ENCODE measurements at places on chromosomes 2 and 18.

- DNase-seq: no peak
Measured at GRCh38 chr2:238027058-238027457, 33.7 kb upstream of the SCLY start.

GRCh38 chr2:240510513-240511210, 47.1 kb downstream of the ANKMY1 start:
- no peak for DNase-seq

GRCh38 chr18:37393221-37393827, 172.3 kb downstream of the CELF4 start:
- no peak for DNase-seq

- DNase-seq: no peak
Measured at GRCh38 chr2:239689410-239689809, 288.6 kb upstream of the HDAC4 start.

DNA sequence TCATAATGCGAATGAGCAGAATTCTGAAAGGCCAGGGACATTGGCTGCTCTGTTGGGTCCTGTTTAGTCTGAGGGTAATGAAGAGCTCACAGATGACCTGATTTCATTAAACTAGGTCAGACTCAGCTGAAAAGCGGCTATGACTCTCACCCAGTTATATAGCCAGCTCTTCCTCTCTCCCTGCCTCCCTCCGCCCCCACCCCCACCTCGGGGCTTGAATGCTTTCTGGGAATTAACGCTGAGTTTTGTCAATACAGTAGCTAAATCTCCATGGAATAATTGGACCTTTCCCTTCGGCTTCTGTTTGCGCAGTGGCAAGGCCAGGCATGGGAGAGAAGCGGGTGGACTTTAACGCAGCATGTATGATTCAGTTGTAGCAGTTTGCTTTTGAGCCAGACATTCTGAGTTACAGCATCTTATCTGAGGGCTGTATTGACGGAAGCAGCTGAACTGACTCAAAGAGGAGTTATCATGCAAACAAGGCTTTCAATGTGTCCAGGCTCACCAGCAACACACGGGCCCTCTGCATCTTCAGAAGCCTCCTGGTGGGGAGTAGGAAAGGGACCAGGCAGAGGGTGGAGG, 110.6 kb downstream of the MYCN start:
- no peak for DNase-seq

- DNase-seq: no peak
Measured at GRCh38 chr2:98692090-98693054, 38.6 kb downstream of the MGAT4A start.

DNA sequence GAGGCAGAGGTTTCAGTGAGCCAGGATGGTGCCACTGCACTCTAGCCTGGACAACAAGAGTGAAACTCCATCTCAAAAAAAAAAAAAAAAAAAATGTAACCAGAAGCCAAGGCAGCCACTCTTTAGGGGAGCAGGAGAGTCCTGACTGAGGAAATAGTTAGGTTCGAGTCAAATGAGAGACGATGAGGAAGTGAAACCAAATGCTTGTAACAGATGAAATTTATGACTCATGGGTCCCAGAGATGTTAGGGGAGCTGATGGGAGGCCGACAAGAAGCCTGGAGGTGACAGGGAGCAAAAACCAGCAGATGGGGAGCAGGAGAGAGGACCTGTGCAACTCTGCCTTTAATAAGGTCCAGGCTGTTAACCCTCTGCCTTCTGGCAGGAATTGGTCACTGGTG, 756.1 kb upstream of the DDX18 start:
- DNase-seq: no peak

DNA sequence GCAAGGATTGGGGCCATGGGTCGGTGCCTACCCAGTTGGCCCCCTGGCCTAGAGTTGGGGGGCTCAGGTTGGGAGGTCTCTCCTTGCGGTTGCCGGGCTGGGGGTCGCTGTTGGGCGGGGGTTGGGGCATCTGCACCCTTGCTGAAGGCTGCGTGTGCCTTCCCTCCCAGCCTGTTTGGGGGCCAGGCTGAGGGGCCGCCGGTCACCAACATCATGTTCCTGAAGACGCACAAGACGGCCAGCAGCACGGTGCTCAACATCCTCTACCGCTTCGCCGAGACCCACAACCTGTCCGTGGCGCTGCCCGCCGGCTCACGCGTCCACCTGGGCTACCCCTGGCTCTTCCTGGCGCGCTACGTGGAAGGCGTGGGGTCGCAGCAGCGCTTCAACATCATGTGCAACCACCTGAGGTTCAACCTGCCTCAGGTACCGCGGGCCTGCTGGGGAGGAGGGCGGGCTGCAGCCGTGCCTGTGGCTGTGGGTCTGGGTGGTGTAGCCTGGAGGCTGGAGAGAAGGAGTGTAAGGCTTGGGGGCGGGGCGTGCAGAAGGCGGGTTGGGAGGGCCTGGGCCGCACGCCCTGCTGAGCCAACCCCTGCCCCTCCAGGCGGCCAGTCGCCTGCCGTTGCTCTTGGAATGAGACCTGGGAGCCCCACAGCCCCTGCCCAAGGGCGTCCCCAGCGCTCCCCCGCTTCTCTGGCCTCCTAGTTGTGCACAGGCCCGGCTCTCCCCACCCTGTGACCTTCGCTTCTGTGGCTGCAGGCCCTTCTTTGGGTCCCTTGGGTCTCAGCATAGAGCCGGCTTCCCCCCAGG, 7.2 kb upstream of the NEU4 start:
- no peak for DNase-seq

GRCh38 chr2:49042488-49042887, 111.8 kb downstream of the FSHR start:
- no peak for DNase-seq

DNA sequence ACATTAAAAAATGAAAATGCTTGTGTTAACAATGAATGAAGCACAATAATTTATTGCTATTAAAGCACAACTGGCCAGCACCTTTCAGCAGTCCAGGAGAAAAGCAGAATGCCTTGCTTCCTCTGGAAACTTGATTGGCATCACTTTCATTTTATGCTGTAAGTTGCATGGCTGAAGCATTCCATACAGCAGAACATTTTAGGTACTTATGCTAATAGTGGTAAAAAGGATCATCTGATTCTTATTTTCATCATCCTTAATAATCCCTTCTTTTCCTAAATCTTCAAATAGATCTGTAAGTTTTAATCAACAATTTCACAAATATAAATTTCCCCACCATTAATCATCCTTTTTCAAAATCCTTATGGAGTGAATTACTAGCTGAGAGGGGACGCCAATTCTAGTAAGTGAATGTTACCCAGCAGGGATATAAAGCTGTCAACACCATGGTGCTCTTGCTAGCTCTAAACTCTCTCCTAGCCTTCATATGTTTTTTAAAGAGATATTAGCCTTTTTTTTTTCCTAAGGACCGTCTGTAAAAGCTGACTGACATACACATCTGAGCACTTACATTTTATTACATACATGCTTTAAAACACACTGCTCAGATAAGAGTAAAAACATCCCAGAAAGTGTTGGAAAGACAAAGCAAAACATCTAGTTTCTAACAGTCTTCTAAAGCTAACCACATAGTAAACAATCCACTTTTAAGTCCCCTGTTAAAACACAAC, 5.3 kb downstream of the SATB2 start:
- peak; percentile 36 for DNase-seq

DNA sequence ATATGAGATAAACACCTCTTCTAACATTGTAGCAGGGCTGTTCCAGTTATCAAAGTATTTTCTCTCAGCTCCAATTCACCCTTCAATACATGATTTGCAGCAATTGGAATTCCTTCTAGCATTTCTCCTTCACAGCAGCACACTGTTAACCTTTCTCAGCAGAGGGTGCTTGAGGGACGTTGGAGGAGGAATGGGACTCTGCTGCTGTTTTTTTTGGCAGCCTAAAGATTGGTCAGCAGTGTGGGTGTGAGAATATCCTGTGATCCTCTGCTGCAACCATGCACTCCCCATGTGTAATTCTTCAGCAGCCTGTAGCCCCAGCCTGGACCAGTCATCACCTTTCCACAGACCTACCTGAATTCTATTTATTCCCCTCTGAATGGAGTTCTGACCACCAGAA, 1708.9 kb upstream of the CELF4 start:
- DNase-seq: no peak

DNA sequence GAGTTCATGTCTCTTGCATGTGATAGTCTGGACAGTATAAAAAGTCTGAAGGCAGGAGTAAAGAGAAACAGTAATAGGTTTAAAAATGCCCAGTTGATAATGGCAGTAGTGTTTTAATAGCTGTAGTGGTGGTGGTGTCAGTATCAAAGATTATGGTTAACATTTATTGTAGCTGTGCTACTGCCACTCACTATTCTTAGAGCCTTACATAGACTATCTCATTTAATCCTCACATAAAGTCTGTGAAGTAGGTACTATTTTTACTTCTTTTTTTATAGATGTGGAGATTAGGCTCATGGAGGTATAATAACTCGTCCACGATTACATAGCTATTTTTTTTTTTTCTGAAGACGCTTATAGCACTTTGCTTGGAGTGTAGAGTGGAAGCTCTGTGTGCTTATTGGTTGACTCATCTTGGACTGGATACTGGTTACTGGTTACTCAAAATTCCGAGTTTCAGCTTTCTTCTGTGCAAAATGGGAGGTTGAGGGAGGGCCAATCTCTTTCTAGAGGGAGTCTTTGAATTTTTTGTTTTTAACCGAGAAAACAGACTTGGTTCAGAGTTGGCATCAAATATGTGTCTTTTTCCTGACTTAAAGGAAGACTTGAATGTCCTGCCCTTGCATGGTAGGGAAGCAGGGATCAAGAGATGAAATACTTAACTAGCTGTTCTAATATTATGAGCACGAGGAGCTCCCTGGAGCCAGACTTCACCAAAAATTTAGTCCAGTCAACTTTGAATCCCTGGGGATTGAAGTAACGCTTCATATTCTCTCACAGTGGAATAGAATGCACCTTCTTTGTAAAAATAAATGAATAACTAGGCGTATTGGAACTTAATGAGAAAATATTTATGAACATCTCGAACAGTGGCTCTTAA, 27.1 kb downstream of the CERS6 start:
- no peak for DNase-seq

- DNase-seq: no peak
Measured at GRCh38 chr18:45849529-45849928, 24.1 kb downstream of the SIGLEC15 start.

DNA sequence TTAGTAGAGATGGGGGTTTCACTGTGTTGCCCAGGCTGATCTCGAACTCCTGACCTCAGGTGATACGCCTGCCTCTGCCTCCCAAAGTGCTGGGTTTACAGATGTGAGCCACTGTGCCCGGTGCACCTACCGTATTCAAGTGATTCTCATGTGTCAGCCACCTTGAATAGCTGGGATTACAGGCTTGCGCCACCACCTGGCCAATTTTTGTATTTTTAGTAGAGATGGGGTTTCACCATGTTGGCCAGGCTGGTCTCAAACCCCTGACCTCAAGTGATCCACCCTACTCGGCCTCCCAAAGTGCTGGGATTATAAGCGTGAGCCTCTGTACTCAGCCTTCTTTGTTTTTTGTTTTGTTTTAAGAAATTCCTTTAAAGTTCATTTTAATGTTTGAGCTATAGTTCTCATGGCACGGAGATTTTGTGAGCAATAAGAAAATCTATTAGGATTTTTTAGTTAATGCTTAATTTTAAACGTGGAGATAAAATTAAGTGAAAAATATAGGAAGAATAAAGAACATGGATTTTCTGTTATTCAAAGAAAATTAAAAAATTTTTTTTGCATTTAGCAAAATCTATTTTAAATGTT, 242.6 kb downstream of the PHLPP1 start:
- DNase-seq: peak; percentile 56

- no peak for DNase-seq
Measured at GRCh38 chr2:159208438-159208837, 78.1 kb downstream of the WDSUB1 start.

GRCh38 chr2:55011831-55012671, 38.2 kb downstream of the RTN4 start:
- DNase-seq: no peak

DNA sequence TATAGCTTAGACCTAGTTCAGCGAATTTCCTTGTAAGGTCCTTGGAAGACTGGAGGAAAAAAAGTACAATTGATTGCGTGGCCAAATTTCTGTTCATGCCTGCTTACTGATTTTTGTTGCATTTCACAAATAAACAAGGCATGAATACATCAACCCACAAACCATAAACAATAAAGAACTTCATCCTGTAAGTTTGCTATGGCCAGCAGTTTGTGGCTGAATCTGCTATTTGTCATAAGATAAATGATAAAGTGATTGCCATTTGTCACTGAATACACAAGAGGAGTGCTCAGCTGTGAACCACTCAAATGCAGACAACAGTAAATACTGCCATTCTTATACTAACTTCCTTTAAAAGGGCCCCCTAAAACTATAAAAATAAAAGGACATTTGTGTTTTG, 259.5 kb downstream of the CCDC178 start:
- DNase-seq: no peak

DNA sequence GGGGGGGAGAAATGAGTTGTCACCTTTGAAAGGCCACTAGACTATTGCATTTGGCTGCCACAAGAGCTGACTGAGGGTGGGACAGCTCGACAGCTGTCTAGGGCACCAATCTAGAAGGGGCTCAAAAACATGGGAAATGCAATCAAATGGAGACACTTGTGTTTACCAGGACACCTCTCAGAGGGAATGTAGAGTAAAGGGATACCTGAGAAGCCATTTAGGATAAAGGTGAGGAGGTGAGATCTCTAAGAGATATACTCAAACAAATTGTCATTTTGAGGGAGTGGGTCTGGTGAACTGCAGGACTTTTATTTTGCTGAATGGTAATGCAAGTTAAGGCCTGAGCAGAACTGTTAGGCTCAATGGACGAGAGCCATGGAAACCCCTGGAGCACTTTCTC, 159.8 kb downstream of the DDX1 start:
- no peak for DNase-seq

- peak; percentile 80 for DNase-seq
Measured at GRCh38 chr18:59249199-59249774, 24.0 kb downstream of the RAX start.

GRCh38 chr2:99707592-99707991, 217.8 kb upstream of the REV1 start:
- DNase-seq: no peak

GRCh38 chr2:215836881-215837280, 176.5 kb downstream of the MREG start:
- no peak for DNase-seq
